Substantia nigra (tissue), 51 donors: ENCODE measurements at places on chromosomes 4 and X.

DNA sequence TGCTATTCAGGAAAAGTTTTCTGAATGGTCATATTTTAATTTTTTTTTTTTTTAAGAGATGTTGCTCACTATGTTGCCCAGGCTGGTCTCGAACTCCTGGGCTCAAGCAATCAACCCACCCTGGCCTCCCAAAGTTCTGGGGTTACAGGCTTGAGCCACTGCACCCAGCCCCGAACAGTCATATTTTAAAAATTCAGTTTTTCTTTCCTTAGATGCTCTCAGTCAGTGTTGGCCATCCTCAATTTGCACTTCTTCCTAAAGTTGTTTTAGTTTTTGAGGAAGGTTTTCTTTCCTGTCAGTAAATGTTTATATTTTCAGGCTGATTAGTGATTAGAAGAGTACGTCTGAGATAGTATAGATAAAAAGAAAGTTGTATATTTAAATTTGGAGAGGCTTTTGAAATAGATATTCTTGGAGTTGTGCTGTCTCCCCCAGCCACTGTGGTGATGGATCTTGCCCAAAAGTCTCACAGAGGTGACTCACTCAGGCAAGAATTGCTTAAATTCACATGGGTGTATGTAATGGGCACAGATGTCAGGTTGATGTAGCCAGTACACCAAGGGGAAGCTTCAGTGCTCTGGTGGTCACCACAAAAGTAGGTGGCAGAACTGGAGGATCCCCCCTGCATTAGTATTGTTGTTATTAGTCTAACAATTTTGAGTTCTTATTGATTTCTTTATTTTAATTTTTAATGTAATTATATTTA is 72.2 kb upstream of the ELOVL6 start:
- no peak for DNase-seq

- no peak for DNase-seq
Measured at GRCh38 chr4:138535316-138535715, 293.2 kb upstream of the SLC7A11 start.

DNA sequence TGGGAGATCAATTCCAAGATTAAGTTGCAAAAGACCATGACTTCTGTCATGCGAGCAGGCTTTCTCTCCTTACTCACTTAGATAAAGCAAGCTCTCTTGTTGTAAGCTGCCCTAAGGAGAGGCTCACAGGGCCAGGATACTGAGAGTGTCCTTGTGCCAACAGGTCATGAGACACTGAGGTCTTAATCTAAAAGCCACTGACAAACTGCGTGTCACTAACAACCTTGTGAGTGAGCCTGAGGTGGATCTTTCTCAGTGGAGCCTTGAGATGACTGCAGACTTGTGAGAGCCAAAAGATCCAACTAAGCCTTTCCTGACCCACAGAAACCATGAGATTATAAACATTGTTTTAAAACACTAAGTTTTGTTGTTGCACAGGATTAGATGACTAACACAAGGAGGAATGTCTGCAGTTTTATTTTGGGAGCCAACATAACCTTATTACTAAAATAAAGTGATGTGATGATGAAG is 170.5 kb downstream of the SLC39A8 start:
- no peak for DNase-seq

DNA sequence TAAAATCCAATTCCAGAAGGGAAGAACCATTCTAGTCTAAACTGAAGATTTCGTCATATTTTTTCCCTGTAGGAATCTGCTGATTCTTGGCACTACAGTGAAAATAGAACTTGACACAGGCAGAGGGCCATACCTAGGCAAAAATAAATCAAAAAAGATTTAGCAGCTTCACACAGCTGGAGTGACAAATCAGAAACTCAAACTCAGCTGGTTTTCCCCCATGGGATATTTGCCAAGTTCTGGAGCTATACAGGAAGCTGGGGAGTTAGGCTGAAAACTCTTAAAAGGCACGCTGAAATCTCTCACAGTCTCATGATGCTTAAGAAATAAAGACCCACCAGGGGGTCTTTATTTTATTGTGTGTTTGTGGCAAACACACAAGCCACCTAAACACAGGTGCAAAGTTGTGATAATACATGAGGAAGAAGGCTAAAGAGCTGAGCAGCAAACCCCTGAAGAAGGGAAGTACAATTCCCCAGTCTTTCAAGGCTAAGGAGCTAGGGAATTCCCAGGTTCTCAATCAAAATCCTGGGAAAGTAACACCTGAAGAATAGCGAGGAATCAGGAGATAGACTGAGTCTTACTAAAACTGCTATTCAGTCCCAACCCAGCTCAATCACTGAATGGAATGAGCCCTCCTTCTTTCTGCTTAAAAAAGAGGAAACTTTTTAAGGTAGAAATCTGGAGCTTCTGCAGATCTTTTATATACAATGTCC is 32.1 kb upstream of the BEND2 start:
- no peak for DNase-seq

- DNase-seq: no peak
Measured at GRCh38 chrX:126141014-126141413, 25.1 kb downstream of the DCAF12L2 start.

DNA sequence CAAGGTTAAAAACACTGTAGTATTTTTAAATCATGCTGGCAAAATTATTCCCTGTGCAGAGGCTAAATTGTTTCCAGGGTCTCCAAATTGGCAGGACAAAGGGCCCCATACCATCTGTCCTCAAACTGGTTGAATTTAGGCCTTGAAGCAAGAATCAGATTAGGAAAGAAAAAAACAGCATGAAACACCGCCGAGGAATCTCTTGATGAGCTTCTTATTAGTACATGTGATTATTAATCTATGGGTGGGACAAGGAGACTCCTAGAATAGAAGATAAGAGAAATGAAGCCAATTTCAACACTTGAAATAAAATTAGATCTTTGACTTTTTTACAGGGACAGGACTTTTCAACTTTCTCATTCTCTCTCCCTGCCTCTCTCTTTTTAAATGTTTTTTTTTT is 7.1 kb upstream of the CLNK start:
- no peak for DNase-seq

DNA sequence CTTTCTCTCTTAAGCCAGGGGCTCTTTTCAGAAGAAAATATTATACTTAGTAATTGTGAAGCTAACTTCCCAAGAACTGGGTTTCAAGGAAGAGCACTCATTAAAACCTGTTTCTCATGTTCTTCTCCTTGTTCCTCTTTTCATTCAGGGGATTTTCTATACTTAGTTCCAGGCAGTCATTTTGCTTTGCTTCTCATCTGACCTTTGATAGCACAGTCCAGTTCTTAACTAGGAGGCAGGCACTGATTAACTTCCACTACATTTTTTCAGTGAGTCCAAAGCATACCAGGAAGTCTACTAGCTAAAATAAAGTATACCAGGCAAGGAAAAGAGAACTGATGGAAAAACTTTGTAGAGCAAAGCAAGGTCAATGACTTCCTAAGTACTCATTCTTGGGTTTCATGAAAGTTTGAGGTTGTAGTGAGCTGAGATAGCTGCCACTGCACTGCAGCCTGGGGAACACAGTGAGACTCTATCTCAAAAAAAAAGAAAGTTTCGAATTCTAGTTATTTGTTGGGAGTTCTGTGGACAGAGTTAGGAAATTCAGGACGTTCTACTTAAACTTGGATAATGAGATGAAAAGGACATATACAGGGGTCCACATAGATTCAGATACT is 190.1 kb upstream of the HS3ST1 start:
- DNase-seq: no peak

- no peak for DNase-seq
Measured at GRCh38 chrX:10008483-10009056, 41.4 kb downstream of the CLDN34 start.

- no peak for DNase-seq
Measured at GRCh38 chr4:176656108-176656507, 136.6 kb downstream of the VEGFC start.

DNA sequence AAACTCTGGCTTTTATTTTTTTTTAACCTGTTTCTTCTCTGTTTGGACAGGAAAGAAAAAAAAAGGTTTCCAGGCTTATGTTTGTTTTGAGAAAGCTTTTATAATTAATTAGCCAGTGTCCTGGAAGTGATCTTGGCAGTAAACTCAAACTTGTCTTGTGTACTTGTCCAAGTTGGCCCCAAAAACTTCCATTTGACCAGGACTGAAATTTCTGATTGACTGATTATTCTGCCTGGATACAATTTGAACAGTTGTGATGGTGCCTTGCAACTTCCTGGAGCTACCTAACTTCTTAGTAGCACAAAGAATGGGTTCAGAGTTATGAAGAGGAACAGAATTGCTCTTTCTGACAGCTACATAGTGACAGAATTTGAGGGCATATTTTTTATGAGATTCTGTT is 62.0 kb downstream of the SLC4A4 start:
- no peak for DNase-seq

DNA sequence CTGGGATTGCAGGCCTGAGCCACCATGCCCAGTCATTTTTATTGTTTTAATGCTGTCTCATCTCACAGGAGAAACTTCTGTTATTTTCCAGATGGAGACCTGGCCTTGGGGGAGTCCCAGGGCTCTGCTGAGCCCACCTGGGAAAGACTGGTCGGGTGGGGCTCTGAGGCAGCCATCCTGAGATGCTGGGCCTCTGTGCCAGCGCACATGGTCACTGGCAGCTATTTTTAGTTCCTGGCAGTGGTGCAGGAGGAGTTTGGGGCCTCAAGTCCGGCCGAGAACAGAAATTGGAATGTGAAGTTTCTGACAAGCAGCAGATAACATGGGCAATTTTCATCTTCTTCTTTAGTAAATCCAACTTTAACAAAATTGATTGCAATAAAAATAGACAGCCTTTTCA is 44.5 kb downstream of the SORCS2 start:
- DNase-seq: no peak

DNA sequence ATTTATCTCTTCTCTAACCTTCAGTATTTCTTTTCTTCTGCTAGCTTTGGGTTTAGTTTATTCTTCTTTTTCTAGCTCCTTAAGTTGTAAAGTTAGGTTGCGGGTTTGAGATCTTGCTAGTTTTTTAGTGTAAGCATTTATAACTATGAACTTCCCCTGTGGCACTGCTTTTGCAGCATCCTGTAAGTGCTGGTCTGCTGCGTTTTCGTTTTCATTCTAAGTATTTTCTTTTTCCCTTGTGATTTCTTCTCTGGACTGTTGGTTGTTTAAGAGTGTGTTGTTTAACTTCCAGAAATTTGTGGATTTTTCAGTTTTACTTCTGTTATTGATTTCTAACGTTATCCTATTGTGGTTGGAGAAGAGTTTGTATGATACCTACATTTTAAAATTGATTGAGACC is 11.0 kb upstream of the CTBP1 start:
- no peak for DNase-seq

- DNase-seq: no peak
Measured at GRCh38 chr4:29704059-29704458, 1016.1 kb upstream of the PCDH7 start.

GRCh38 chr4:92399032-92399431 is 95.3 kb downstream of the GRID2 start:
- DNase-seq: no peak

GRCh38 chr4:86058621-86059020 is 301.2 kb downstream of the MAPK10 start:
- no peak for DNase-seq

DNA sequence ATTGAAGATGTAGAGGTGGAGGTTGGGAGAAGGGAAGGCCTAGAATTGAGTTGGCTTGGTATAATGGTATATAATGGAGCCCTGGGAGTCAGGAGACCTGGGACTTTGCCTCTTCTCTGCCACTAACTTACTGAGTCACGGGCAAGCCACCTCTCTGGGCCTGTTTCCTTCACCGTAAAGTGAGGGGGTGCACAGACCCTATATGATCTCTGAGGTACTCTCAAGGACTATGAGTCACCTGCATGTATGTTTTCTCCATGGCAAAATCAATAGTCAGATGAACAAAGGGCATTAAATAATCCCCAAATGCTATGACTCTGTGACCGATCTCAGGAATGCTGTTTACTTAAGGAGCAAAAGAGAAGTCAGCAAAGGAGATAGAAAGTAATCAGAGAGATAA is 5.1 kb downstream of the P2RY4 start:
- DNase-seq: no peak

DNA sequence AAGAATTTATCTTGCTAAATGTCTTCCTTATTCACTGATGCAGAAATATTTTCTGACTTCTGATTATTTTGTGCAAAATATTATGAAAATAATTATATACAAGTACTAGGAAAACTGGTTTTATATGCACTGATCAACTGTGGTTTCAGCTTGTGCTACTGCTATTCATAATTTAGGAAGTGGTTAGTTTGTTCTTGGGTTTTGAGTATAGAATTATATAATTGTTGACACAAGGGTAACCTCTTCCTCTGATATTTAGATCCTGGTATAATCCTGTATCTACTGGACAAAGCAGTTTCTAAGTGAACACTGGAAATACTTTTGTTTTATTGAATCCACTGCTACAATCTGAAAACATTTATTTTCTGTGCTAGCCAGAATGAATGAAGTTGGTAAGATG is 182.8 kb downstream of the PDGFC start:
- no peak for DNase-seq

GRCh38 chr4:109729718-109730618 is at the start of gene PLA2G12A:
Gene PLA2G12A, minus strand, starts transcription at chr4:109730070. Its CDS starts 261 bp downstream, at chr4:109729809.
- peak; percentile 26 for DNase-seq

DNA sequence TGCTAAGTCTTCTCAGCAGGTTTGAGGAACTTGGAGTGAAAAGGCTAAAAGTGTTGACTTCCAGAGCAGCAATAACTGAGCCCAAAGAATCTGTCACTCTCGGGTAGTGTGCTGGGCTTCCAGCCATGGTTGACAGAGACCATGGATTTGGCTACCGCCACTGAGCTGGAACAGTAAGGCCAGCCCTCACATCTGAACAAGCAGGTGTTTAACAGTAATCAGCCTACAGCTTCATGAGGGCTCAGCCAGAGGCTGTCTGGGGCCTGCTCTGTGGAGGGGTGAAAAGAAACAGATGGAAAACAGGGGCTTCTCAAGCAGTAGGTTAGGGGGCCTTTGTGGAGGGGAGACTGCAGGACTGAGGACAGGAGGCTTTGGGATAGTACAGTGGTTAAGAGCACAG is 14.9 kb downstream of the RASL11B start:
- DNase-seq: no peak

- DNase-seq: no peak
Measured at GRCh38 chr4:153520227-153520626, 54.1 kb downstream of the TMEM131L start.

GRCh38 chrX:23341452-23341851 is 6.8 kb downstream of the PTCHD1 start:
- no peak for DNase-seq

- DNase-seq: no peak
Measured at GRCh38 chr4:114595921-114596320, 2.7 kb upstream of the UGT8 start.

GRCh38 chr4:78829296-78829695 is 53.1 kb downstream of the BMP2K start:
- DNase-seq: no peak

- DNase-seq: no peak
Measured at GRCh38 chrX:68114573-68115129, 318.6 kb downstream of the OPHN1 start.

- no peak for DNase-seq
Measured at GRCh38 chrX:22662776-22663175, 337.0 kb upstream of the DDX53 start.

DNA sequence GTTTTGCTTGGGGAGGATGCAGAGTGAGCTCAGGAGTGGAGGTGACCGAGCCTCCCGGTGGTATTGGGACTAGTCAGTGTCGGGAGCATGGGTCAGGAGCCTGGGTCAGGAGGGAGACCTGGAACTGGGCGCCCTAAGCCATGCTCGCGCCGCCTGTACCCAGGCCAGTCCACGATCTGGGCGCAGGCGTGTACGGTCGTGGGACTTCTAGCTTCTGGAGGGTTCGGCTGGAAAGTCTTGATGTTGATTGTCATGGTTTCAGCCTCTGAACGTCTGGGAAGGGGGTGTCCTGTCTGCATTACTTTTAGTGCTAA is 244 bp downstream of the EIF2S3 start:
- no peak for DNase-seq

GRCh38 chrX:130085551-130086446 is 24.5 kb downstream of the ELF4 start:
- no peak for DNase-seq

GRCh38 chr4:112288455-112288854 is 2.8 kb upstream of the TIFA start:
- no peak for DNase-seq
